Coronary artery (tissue), 2 donors: ENCODE measurements at places on chromosomes 2 and 18.

- no peak for DNase-seq
Measured at GRCh38 chr2:57828221-57828620, 218.4 kb upstream of the VRK2 start.

- DNase-seq: no peak
Measured at GRCh38 chr2:152046940-152047339, 51.9 kb downstream of the CACNB4 start.

GRCh38 chr2:105315314-105315713 lies 14.2 kb downstream of the TGFBRAP1 start:
- no peak for DNase-seq

DNA sequence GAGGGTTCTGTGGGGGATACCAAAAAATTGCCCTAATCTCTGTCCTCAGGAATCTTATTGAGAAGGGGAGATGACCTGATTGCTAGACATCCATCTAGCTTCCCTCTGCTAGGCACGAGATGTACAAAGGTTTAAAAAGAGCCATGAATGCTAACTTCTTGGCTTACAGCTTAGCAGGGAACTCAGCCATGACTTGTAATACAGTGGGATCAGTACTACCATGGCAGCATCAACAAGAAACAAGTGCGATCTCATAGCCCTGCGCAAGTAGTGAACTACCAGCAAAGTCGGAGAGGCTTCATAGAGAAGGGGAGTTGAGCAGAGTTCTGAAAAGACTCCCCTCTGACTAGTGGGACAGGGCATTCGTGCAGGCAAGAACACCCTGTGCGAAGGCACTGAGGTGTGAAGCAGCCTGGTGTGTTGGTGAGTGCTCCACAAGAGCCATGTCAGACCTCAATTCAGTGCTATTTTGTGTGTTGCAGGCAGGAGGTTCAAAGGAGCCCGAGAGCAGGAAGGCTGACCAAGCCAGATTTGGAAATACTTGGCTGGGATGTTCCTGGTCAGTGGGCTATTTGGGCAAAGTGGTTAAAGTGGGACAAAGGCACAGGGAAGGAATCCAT lies 130.0 kb downstream of the FMNL2 start:
- DNase-seq: no peak

- no peak for DNase-seq
Measured at GRCh38 chr2:55133467-55134315, 83.4 kb upstream of the RTN4 start.

DNA sequence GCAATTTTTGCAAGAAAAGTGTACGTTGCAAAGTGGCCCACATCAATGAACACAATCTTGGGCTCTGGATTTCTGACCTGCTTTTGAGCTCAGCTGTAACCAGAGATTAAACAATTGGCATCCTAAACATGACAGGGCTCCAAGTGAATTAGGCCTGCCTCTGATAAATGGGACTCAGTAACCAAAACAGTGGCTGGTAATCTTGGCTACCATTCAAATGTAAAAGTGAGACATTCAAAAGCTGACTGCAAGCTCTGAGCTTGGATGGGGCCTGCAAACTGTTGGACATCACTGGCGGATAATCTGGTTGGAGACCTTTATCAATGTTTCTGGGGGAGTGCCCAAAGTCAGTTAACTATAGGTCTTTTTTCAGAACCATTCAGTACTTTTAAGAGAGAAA lies 160.7 kb downstream of the RAB3GAP1 start:
- no peak for DNase-seq

- no peak for DNase-seq
Measured at GRCh38 chr2:10658041-10658913, 31.5 kb downstream of the NOL10 start.

DNA sequence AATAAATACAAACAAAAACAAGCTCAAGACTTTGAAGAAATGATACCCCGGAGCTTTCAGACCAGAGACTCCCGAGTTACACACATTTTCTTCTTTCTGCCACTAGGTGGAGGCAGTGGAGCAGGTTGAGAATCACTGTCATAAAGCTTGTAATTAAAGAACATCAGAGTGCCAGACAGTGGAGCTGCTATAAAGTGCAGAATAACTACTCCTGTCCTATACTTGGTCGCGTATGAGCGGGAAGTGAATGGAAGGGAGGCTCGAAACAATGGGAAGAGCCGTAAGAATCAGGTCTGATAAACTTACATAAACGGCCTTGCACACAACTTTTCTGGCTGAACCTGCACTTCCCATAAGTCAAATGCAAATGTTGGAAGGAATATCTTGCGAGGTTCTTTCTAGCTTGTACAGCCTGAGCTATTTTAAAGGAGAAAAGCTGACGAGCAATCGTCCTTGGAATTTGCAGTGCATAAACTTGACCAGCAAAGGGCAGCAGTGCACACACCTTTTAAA lies 189.0 kb downstream of the RPIA start:
- no peak for DNase-seq

GRCh38 chr2:45850558-45850957 lies 199.1 kb downstream of the PRKCE start:
- no peak for DNase-seq

DNA sequence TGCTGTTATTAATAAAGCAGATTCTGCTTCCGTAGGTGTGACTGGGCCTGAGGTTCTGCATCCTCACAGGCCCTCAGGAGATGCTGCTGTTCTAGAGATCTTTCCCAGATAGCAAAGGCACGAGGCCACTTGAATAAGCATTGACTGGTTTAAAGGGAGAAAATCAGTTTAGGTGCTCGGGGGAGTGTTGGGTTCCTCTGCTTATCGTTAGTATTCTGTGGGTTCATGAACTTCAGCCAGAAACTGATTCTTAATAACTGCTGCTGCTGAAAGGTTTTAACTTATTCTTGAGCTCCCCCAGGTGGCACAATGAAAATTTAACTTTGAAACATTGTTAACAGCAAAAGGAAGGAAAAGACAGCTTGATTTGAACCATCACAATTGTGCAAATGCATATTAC lies 56.9 kb downstream of the ITGA6 start:
- DNase-seq: no peak

- no peak for DNase-seq
Measured at GRCh38 chr18:56391931-56392590, 246.3 kb downstream of the TXNL1 start.

GRCh38 chr18:38367473-38367872 lies 801.9 kb upstream of the CELF4 start:
- no peak for DNase-seq

- DNase-seq: no peak
Measured at GRCh38 chr2:30777661-30778505, 29.4 kb downstream of the CAPN13 start.

DNA sequence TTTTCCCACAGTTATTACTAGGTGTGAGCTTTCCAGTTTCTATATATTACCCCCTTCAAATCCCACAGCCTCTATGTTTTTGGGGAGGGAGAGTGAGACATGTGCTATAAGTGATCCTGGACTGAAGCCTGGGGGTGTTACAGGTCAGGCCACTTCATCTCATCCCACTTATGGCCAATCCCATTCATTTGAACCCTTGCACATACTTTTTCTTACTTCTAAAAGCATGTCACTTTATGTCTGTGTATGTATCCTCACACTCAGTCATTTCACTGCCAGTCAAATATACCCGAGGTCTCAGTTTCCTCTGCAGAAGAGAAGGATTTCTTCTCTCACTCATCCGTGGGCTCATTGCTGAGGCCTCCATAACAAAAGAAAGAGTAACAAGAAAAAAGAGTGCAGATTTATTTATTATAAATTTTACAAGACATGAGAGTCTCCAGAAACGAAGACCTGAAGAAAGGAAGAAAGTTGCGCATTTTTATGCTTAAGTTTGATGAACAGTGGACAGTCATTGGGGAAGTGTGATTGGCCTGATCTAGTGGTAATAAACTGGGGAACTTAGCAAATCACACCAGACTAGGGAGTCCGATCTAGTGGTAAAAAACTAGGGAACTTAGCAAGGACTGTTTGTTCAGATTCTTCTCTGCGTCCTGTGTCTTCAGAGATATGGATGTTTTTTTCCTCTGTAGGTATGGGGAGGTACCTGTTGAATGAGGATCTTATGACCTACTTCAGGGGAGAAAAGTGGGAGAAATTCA lies 52.1 kb downstream of the ICOS start:
- no peak for DNase-seq

DNA sequence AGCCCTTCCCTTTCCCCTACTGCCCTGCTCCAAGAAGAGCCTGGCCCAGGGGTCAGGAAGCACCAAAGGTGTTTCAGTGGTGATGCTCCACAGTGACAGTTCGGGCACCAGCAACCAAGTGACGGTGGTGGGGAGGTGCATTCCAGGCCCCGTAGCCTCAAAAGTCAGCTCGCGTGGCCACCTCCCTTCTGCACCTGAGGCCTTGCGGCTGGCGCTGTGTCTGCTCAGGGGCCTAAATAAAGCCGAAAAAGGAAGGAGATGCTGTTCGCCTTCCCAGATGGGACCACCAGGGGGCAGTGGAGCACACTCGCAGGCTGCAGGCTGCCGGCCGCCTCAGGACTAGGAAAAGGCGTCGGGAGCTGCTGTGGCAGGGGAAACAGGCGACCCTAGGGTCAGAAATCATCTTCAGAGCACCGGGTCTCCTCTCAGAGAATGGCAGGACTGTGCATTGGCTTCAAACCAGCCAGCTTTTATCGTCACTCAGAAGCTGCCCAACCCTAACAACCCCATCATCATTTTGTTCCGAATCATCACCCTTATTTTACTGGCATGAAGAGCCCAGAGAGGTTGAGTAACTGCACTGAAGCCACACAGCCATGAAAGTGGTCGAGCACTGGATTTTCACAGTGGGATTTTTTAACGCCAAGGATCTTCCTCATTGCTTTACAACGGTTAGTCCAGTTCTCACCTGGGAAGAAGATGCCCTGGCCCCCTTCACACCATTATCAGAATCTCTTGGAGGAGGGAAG lies 213.0 kb upstream of the CELF4 start:
- DNase-seq: no peak

- DNase-seq: no peak
Measured at GRCh38 chr2:226295681-226296080, 503.9 kb downstream of the IRS1 start.

DNA sequence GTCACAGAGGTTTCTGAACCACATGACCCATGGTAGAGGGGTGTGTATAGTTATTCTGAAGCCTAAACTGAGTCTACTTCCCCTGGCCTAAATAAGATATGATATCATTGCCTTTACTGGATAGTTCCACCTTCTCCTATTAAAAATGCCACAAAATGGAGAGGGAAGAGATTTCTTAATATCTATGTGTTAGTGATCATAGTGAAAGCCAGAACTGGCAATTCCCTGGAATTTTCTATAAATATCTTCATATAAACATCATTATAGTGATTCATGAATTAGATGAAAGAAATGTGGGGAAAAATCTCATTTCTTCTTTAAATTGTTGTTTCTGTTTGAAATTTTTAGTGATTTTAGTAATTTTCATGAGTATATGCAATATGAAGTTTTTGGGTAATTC lies 45.8 kb downstream of the TSHZ1 start:
- no peak for DNase-seq

- DNase-seq: no peak
Measured at GRCh38 chr2:23487735-23488492, 102.9 kb downstream of the KLHL29 start.

GRCh38 chr2:36559221-36559942 lies 38.6 kb downstream of the FEZ2 start:
- no peak for DNase-seq

- DNase-seq: no peak
Measured at GRCh38 chr2:23380562-23381065, 4.4 kb upstream of the KLHL29 start.

DNA sequence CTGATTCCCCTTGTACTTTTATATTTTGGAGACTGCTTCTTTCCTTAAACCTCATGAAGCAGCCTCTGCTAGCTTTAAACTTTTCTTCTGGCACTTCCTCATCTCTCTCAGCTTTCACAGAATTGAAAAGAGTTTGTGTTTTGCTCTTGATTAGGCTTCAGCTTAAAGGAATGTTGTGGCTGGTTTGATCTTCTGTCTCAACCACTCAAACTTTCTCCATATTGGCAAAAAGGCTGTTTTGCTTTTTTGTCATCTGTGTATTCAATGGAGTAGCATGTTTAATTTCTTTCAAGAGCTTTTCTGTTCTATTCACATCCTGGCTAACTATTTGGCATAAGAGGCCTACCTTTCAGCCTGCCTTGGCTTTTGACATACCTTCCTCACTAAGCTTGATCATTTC lies 36.3 kb upstream of the MSTN start:
- DNase-seq: no peak

DNA sequence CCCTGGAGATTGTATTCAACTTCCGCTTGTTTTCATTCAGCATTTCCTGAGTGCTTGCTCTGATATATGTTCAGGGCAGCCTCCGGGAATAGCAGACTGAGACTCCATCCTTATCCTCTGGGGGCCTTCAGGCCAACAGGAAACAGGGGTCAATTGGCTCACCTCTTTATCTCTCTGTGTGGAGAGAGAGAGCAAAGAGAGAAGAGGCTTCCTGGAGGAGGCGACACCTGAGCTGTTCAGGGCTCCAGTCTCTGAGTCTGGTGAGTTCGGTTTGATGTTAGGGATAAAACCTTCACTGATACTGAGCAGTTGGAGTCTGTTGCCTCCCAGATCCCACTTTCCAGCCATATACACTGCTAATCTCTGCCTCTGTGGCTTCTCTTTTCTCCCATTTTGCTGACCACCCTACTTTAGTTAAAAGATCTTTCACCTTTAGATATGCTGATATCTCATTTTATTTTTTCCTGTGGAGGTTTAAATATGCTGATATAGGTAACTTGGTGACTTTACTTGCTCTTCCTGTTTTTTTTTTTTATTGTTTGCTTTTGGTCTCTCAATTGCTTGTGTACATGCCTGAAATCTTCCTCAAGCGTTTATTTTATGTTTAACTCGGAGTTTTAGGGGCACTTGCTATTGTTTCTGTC lies 56.9 kb downstream of the KCNS3 start:
- no peak for DNase-seq

GRCh38 chr2:74259191-74259590 lies 60.8 kb downstream of the MTHFD2 start:
- DNase-seq: no peak

DNA sequence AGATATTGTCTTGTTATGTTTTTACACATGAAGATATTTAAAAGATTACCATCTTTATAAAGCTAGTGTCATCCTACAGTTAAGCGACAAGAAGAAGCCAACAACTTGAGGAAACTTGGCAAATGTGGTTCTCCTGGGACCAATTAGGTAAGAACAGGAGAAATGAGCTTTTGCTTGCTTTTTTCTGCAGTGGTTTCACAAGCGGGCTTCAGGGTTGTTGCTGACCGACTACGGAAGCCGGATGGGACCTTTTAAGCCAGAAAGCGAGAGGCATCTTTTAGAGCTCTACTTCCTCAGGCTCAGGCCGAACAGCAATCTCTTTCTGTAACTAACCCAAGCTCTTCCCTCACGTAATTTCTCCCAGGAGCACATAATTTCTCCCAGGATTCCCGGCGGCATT lies 256.5 kb downstream of the CNTNAP5 start:
- no peak for DNase-seq

GRCh38 chr18:77320971-77321559 lies 71.4 kb downstream of the GALR1 start:
- no peak for DNase-seq

DNA sequence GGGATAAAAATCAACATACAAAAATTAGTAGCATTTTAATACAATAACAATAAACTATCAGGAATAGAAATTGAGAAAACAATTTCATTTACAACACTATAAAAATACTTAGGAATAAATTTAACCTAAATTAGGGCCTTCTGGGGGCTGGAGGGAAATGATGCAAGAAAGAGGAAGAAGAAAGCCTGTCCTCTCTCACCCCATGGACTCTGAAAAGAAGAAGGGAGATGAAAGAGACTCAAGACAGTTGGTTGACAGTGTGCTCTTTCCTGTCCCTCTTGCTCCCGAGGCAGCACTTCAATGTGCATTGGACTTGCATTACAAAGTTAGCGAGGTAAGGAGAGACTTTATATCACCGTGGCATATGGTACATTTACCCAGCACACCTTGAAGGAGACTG lies 88.5 kb downstream of the VAPA start:
- no peak for DNase-seq
